Astrocyte of the hippocampus (primary cell): ENCODE measurements at places on chromosomes 11 and 22.

DNA sequence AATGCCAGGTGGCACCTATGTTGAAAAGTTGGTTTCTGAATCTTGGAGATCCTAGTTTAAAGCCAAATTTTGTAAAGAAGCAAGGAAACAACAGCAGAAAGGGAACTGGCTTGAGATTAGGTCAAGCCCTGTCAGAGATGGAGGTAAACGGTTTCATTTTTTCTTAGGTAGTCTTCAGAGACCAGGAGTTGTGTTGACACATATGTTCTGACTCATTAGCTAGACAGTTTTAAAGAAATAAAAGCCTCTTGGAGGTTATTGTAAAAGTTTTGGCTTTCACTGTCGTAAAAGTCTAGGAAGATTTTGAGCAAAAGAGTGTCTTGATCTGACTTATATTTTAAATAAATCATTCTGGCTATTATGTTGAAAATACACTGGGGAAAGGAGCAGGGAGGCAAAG is 151.5 kb upstream of the CTSC start:
- DNase-seq: peak; percentile 19

GRCh38 chr11:8800520-8801110 is 110.4 kb upstream of the AKIP1 start:
- DNase-seq: no peak

DNA sequence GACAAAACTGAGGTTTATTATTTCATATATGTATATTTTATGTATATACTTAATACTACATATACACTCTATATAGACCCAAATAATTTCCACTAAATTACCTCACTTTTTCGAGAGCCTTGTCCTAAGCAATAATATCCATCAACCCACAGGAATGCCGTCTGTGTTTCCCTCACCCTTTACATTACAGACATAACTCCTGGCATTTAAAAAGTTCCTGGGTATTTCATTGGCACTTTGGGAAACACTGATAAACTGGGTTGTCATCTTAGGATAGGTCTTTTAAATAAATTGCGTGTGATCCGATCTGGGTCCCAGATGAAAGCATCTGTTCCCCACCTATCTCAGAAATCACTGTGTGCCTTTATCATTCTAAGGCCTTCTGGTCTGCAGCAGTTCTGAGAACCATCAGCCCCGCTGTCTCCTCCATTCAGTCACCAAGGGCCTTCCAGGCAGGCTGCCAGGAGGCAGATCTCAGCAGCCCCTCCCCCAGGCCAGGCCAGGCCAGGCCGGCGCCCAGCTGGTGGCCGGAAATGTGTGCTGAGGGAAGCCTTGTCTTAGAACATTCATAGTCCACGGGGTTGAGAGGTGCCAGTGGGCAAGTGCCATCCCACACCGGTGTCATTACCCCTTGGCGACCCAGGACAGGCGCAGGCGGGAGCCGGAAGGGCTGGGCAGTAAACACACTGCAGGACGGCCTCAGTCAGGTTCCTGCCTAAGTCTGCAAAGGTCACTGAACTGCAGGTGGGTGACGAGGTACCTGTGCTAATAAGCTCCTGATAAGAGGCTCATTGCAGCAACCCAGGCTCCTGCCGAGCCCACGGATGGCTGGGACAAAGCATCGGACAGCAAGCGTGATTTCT is 3.3 kb downstream of the FGF19 start:
- DNase-seq: peak; percentile 90

DNA sequence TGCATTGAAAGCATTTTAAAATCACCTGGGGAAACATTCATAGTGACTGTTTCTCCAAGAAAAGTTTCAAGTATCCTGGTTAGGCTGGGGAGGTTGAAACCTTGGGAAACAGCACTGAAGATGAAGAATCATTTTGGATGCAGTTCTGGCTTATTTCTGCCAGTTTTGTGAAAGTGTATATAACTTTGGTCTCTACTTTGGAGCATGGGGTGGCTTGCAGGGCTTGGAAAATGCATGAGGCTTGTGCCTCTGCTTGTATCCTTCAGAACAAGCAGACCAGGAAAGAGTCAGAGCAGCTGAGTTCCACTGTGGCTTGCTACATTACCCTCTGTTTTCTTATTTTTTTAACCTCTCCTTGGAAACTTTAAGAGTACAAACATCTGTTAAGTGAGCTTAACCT is 19.5 kb downstream of the SLC5A12 start:
- DNase-seq: no peak

GRCh38 chr22:48282804-48283203 is 1520.4 kb downstream of the TBC1D22A start:
- DNase-seq: no peak

DNA sequence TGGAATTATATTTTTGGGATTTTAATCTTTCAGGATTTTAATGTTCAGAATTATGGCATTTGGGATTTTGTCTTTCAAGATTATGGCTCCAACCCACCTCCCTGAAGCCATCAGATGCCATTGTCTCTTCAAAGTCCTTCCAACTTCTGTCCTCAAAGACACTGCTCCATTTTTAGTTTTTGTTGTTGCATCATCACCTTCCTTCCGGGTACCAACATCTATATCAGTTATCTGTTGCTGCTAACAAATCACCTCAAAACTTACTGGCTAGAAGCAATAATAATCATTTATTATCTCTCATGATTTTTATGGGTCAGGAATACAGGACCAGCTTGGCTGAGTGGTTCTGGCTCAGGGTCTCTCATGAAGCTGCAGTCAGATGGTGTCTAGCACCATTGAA is 138.8 kb upstream of the ZBED5 start:
- no peak for DNase-seq

- no peak for DNase-seq
Measured at GRCh38 chr22:20802922-20803553, 29.1 kb downstream of the SERPIND1 start.

- DNase-seq: no peak
Measured at GRCh38 chr11:95451682-95452081, 220.7 kb upstream of the SESN3 start.

DNA sequence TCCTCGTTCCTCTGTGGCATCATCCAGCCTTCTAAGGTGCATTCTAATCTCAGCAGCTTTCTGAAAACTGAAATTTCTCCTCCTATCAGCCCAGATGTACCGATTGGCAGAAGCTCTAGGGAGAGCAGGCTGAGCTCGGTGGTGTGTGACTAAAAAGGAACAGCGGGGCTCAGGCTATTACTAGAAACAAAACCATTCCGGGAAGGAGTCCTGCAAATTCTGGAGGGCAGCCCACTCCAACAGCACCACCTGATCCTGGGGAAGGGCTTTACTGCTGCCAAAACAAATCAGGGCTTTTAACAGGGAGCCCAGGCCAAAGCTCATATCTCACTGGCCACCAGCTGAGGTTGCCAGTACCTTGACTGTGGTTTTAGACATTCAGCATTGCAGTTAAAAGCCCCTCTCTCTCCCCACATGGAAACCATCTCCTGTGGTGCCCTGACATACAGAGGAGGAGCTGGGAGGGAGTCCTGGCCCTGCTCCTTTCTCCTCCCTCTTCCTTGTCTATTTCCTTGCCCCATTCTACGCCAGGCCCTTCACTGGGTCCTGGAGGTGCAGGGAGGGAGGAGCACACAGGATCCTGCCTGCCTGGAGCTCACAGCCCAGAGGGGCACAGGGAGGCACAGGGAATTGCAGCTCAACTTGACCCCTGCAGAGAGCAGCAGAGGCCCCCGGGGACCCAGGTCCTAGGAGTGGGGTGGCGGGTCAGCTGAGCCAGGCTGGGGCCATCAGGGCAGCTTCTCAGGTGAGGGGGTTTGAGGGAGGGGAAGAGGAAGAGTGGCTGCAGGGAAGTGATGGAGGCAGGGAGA is 889 bp downstream of the PLAAT4 start:
- peak; percentile 94 for DNase-seq

- DNase-seq: peak; percentile 24
Measured at GRCh38 chr11:45754261-45754709, 50.7 kb upstream of the SLC35C1 start.
